Activated gamma-delta T cell (primary cell): ENCODE measurements at places on chromosomes 2 and 18.

- DNase-seq, result no peak
Measured at GRCh38 chr2:237195396-237196120, 109.9 kb downstream of the COPS8 start.

DNA sequence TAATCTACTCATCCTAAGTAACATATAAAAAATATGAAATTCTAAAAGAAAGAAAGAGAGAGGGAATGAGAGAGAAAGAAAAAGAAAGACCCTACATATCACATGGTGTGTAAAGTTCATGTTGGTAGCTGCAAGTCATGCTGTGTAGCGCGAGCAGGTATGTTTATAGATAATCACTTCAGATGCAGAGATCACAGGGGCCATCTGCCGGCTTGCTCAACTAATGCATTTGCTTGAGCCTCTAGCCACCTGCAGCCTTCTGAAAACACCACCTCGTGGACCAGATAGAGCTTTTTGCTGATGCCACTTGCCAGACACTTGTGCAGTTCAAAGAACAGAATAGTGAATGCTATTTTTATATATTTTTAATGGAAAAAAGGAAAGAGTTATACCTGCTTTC, 37.6 kb downstream of the CDH7 start:
- no peak for DNase-seq

DNA sequence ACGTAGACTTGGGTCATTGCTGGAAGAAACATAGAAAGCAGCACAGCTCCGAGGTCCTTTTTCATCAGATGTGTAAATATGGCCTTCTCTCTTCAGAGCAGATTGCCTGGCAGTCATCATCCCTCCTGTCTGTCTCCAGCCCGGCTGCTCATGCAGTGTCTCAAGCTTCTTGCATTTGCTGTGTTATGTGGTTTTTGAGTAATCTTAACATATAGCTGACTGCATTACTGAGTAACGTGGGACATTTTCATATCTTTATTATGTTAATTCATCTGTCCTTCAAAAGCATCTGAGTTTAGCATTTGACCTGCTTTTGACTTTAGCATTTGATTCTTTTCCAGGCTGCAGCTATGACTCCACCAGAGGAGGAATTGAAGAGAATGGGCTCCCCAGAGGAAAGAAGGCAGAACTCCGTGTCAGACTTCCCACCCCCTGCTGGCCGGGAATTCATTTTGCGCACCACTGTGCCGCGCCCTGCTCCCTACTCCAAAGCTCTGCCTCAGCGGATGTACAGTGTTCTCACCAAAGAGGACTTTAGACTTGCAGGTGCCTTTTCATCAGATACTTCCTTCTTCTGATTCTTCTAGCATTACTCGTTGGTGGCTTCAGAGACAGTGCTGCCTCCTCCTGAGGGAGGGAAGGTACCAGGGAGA, 116.2 kb downstream of the RAB3GAP1 start:
- no peak for DNase-seq

DNA sequence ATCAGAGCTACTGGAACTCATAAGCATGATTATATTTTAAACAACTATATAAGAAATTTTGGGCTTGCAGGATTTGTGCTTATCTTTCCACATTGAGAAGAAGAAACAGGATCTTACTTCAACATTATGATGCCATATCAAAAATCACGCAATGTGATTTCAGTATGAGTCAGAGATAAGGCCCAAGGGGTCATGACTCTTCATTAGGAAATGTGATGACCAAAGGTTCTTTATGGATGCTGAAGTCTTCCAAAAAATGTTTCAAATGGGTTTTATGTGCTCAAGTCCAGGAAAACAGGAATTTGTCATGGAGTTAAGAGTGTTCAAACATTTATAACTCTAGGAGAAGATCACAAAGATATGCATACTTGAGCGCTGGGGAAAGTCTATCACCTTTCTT, 7.8 kb upstream of the SERPINB2 start:
- DNase-seq, result no peak

GRCh38 chr2:169365029-169365480, 2.7 kb upstream of the LRP2 start:
- no peak for DNase-seq

GRCh38 chr18:79795446-79795845, 2.3 kb upstream of the KCNG2 start:
- no peak for DNase-seq

GRCh38 chr2:176443946-176444345, 174.7 kb downstream of the MTX2 start:
- DNase-seq, result no peak

DNA sequence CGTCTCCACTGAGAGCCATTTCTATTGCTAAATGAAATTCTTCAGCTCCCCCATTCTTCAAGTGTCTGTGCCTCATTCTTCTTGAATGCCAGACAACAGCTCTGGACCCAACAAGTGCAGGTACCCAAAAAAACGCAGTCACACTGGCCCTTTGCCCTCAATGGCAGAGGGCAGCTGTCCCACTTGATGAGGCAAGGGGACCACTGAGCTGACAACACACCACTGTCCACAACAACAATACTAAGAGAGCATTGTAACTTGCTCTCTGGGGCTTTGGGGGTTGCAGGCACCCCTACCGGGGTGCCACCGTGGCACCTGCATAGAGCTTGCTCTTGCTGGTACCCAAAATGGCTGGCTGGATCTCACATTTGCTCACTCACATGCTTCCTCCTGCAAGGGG, 827.0 kb upstream of the DDX18 start:
- no peak for DNase-seq

DNA sequence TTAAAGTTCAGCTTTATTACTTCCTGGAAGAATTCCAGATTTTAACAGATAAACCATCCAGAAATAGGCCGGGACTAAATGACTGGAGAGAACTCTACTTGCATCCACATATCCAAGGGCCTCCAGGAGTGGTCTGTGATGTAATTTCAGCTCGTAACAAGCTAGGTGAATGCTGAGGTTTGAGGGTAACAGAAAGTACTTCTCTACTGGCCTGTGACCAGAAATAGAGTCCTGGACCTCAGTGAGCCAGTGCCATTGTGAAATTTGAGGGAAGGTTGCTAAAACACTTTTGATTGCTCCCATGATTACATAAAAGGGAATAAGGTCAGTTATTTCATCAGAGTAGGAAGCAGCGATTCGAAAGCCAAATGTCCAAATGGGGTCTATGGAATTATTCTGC, 158.1 kb downstream of the DOCK10 start:
- DNase-seq, result no peak

- DNase-seq, result no peak
Measured at GRCh38 chr2:54065411-54065810, 50.0 kb upstream of the ACYP2 start.

DNA sequence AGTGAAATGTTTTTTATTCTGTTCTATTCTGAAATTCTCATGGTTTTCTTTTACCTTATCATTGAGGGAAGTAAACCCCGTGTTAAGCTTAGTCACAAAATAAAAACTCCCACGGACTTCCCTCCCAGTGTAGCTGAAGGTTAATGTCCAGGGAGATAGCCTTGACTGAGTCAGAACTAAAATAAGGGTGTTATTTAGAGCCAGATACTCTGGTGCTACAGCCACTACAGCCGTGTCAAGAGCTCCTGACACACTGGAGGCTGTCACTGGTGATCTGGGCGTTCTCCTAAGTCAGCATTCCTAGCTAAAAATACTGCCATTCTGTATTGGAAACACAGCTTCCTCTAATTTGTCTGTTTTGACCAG, 82.0 kb upstream of the RANBP2 start:
- DNase-seq, result no peak

DNA sequence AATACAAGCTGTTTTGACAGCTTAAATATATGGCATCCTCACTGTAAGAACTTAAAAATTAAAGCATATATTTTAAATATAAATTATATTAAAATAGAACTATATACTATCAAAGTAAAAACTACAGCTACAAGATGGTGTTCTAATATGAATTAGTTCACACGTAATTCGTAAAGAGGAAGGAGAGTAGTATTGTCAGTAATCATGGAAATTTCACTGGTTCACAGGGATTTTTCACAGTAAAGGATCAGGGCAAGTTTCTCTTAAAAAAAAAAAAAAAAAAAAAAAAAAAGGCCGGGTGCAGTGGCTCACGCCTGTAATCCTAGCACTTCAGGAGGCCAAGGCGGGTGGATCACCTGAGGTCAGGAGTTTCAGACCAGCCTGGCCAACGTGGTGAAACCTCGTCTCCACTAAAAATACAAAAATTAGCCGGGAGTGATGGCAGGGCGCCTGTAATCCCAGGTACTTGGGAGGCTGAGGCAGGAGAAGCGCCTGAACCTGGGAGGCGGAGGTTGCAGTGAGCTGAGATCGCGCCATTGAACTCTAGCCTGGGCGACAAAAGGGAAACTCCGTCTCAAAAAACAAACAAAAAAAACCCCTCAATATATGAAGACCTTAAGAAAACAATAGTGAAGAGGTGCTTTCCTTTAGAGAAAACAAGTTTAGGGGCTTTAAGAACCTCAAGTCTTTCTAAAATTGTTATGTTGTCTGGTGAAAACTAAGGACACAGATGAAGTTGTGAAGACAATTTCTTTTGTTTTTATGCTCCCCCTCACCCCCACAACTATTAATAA, 32.5 kb downstream of the PNO1 start:
- no peak for DNase-seq

- no peak for DNase-seq
Measured at GRCh38 chr2:158199928-158200650, 98.4 kb downstream of the UPP2 start.

DNA sequence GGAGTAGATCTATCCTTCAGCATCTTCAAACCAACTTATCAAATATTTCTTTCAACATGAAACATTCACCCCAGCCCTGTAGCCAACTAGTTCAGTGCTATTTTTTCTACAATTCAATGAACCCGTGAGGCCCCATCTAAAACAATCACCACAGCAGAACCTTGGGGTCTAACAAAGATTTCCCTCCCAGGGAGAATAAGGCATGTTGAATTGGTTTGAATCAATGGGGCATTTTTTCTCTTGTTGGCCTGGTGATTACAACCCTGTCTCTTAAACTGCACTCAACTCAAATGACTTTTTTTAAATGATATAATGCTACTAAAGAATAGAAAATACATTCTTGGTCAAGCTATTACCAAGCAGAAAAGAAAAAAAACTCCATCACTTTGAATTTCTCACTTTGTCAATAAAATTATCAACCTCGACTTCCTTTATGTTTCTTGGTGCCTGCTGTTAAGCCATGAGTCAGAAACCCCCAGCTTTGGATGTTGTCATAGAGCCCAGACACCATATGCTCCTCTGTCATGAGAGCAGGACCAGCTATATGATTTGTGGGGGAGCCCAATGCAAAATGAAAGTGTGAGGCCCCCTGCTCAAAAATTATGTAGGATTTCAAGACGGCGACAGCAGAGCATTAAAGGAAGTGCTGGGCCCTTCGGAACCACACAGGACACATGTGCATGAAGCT, 282.4 kb downstream of the MEIS1 start:
- DNase-seq, result no peak

GRCh38 chr2:164485541-164485940, 135.7 kb downstream of the GRB14 start:
- DNase-seq, result no peak

DNA sequence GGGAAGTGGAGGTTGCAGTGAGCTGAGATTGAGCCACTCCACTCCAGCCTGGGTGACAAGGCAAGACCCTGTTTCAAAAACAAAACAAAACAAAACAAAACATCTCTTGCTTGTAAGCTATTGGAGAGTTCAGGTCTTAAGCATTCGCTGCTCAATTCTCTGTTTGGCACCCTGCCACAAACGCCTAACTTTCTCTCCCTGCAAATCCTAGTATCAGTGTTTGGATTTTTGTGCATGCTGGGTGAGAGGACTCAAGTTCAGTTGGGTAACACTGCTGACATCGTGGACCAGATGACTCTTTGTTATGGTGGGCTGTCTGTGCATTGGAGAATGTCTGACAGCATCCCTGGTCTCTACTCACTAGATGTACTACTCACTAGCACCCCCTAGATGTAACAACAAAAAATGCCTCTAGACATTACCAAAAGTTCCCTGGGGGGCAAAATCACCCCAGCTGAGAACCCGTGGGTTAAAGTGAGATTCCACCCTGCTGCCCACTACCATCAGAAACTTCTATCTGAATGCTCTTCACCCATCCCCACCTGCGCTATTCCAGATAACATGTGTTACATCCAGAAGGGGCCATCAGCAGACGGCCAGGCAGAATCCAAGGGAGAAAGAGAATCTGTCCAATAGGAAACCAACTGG, 50.9 kb downstream of the CACNB4 start:
- no peak for DNase-seq

GRCh38 chr18:2148823-2149222, 422.5 kb downstream of the METTL4 start:
- no peak for DNase-seq

DNA sequence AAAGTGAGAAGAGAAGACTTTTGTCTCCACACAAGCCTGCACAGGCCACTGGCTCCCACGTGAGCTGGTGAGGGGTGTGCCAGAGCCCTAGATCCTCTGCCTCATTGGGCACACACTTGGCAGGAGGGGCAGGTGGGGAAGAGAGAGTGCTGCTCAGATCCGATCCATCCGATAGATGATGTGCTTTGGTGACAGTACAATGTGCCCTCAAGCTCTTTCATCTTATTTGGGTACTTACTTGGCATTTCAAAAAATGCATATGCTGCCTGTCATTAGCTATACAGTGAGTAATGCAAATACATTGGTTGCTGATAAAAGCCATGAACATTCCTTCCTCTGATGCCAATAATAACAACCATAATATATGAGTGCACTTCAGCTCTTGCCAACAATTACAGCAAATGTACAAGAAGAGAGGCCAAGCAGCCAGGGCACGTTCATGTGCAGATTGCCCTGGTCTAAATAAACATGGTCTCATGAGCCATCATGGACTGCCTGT, 255.3 kb downstream of the VAPA start:
- no peak for DNase-seq

DNA sequence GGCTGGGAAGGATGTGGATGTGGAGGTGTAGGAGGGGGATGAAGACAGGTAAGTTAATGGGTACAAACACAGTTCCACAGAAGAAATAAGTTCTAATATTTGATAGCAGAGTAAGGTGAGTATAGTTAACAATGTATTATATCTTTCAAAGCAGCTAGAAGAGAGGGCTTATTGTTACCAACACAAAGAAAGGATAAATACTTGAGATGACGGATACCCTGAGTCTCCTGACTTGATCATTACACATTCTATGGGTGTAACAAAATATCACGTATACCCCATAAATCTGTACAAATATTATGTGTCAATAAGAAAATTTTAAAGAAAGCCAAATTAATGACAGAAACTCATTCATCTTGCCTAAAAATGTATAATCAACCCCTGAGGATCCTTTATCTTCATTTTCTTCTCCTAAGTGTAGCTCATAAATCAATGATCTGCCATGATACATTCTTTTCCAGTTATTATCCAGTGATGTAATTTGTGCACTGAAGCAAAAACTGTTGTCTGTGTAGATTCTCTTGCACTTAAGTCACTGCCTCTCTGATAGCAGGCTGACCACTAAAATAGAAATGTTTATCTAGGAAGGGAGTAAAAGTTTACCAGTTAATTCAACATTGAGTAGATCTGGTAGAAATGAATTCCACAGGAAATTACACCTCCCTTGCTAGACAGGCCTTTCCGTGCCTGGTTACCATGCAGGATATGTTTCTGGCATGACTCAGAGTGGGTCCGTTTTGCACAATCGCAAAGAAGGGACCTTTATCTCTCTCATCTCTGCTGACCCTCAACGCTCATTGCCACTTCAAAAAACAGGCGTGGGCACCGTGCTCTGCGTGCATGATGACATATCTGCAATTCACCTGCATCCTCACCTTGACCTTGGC, 249.7 kb upstream of the NCKAP5 start:
- no peak for DNase-seq
